Cerebellum (tissue), 4 donors: ENCODE measurements at places on chromosomes 5 and 9. TPM values are rescaled to one million over a fixed set of nuclear protein-coding genes. Genes with fewer than 3 reads are reported as not detected.

DNA sequence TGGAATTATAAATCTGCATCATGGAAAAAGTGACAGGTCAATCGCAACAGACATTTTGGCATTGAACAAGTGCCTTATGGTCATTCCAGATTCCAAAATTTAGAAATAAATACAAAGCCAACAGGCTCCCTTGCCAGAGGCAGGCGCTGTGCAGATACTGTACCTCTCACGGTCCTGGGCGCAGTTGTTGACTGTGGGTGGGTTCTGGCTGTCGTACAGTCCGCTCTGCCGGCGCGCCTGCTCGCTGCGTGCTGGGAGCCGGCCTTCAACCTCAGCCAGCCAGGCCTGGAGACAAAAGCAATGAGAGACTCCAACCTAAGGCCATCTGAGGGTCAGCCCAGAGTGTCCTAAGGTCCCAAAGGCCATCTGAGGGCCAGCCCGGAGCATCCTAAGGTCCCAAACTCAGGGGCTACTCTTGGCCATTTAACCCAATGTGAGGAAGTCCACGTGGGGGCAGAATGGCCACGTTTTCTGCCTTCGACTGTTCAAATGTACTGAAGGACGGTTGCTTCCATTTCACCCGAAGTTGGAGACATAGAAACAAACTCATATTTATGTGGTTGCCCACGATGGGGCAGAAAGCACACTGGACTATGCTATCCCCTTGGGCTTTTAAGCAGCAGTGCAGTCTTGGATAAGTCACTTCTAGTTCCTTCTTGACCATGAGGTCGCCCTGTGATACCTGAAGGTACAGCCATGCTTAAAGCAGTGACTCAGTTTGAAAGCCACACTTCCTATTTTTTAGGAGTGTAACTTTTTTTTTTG is 65.2 kb downstream of the USP20 start:
- peak; percentile 49 for DNase-seq

DNA sequence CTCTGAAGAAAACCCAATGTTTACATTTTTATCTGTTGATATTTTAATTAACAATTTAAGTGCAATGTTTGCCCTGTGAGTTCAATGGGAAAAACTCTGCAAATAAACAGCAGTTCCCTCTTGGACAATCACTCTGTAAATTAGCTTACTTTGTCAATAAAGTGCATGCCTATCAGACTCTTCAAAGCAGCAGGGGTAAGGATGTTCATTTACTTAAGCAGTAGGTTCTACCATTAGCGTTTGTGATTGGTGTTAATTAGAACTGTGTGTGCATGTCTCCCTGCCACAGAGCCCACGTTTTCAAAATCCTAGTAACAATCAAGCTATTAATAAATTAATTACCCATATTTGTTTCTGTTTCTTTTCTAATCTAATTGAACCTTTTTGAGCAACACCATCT is 1921.6 kb upstream of the WWC1 start:
- DNase-seq = no peak

Gene HARS1
- 41.7 TPM for total RNA-seq

- no peak for DNase-seq
These were observed 19.9 kb upstream of the IER5L start for GRCh38 chr9:129197978-129198318.

DNA sequence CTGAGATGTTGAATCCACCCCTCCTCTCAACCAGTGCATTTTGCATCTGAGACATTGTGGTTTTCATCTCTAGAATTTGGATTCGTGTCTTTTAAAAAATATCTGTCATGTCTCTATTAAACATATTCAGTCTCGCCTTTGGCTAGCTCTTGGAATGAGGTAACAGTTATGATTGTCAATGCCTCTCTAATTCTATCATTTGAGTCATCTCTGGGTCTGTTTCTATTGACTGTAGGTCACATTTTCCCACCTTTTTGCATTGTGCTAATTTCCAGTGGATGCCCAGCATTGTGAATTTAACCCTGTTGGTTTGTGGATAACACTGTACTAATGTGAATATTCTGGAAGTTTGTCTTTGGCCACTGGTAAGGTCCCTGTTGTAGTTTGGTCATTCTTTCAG is 8.4 kb upstream of the SLC6A3 start:
- DNase-seq = no peak

DNA sequence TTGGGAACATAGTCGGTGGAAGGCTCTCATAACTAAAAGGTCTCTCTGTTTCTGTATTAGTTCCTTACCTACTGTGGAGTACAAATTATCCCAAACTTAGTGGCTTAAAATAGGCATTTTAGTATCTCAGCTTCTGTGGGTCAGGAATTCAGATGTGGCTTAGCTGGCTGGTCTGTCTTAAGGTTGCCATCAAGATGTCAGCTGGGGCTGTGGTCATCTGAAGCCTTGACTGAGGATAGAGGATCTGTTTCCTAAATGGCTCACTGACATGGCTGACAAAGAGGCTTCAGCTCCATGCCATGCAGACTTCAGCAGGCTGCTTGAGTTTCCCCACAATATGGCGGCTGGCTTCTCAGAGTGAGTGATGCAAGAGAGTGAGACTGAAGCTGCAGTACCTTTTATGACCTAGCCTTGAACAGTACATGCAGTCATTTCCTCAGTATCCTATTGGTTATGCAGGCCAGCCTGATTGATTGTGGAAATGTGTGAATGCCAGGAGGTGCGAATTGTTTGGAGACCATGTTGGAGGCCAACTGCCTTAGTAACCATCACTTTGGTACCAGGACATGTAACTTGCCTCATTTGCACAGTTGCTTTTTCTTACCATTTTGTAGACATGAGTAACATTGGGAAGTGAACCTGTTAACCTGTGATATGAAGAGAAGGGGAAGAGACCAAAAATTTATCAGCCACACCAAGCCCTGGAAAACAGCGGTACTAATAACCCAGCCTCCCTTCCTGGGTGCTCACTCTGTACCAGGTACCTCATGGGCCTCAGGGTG is 152.8 kb upstream of the IER5L start:
- no peak for DNase-seq

Gene RUFY1
- 34.5 TPM for total RNA-seq

- DNase-seq = no peak
These were observed 140.8 kb downstream of the CEP120 start for GRCh38 chr5:123282444-123282843.

DNA sequence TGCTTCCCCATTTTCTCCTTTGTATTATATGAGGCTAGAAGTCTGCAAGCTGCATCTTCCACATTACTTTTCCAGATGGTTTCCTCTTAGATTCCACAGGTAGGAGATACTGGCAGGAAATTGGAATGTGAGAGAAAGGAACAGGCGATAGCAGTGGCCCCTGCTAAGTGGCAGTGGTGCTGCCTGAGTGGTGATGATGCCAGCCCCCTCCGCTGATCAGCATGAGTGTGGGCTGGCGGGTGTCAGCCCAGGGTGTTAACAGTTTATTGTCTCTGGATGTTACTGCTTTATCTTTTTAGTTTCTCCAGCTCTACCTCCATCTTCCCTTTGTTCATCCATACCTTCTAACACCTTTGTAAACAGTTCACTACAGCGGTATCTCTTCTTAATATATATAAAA is 13.2 kb downstream of the PDE8B start:
- DNase-seq = no peak

DNA sequence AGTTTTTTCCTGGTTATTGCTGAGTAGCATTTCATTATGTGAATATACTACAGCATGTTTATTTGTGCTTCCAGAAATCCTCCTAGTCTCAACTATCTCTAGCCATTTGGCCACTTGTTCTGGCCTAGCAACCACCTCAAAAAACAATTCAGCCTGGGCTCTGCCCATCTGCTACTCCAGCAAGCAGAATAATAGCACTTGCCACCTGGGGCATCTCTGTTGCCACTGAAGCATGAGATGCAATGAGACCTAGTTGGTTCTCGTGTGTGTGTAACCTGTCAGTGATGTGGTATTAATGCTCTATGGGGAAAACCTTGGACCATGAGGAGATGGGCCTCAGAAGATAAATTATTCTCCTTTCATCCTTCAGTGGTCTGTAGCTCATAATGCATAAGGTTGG is 129.5 kb downstream of the RNF180 start:
- DNase-seq = peak; percentile 46

DNA sequence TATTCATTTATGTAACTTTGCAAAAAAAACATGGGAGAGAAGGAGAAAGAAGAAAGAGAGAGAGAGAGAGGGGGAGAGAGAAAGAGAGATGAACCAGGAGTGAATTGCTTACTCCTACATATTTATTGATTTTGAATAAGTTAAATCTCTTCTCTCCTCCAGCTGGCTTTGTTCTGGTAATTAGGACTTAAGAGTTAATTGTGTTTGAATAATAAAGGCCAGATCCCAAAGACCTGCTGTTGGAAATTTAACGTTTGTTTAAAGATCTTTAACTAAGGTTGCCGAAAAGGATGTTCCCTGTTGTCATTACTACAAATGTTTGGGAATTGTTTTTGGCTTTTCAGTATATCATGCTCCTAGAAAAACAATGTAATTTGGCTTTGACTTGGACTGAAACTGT is 473.0 kb downstream of the TUSC1 start:
- no peak for DNase-seq

Gene RMRP
- 172,488 TPM for total RNA-seq

Gene TBC1D13
- 8.4 TPM for total RNA-seq

GRCh38 chr5:13664377-13664776 is 280.1 kb downstream of the DNAH5 start:
- DNase-seq = no peak

DNA sequence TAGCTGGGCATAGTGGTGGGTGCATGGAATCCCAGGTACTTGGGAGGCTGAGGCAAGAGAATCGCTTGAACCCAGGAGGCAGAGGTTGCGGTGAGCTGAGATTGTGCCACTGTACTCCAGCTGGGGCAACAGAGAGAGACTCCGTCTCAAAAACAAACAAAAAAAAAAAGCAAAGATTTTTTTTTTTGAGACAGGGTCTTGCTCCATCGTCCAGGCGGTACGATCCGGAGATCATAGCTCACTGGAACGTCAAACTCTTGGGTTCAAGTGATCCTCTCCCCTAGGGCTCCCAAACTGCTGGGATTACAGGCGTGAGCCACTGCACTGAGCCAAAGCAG is 37.6 kb downstream of the ABCA1 start:
- no peak for DNase-seq

DNA sequence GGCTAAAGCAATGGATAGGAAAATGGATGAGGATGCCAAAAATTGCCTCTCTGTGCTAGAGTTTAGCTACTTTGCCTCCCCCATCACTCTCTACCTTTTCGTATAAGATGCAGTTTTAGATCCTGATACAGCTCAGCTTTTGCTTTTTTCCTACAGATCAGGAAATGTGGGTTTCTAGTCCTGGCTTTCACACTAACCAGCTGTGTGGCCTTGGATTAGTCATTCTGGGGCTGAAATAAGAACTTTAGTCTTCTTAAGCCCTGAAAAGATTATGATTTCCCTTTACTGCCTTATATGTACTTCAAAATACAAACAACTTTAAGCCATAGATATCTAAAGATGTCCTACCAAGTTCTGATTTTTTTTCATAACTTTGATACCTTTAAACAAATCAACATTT is 116.4 kb downstream of the BAAT start:
- DNase-seq = no peak

DNA sequence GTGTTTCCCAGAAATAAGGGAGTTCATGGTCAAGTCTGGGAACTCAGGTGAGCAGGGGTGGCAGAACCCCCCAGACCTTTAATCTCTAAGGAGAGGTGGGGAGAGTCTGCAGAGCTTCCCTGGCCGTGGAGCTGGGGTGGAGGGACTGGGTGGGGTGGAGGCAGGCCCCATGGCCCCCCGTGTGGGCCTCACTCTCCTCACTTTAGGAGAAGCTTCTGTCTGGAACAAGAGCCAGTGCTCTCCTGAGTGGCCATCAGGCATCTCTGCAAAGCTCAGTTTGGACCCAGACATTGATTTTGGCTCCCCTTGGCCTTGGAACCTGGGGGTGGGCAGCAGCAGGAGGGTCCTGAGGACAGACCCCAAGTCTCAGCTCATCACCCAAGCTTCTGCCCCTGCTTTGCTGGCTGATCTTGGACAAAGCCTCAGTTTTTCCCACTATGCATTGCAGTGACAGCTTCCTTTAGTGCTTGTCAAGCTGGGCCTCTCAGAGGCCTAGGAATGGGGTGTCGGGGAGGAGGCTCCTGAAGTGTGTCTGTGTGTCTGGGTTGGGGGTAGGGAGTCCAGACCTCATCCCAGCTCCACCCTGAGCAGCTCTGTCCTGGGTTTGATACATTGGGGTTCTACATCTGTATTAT is 3.5 kb upstream of the GBGT1 start:
- no peak for DNase-seq

Gene GRM6
- 0.27 TPM for total RNA-seq

- peak; percentile 24 for DNase-seq
These were observed 545.2 kb downstream of the CSNK1G3 start for GRCh38 chr5:124056991-124057723.

DNA sequence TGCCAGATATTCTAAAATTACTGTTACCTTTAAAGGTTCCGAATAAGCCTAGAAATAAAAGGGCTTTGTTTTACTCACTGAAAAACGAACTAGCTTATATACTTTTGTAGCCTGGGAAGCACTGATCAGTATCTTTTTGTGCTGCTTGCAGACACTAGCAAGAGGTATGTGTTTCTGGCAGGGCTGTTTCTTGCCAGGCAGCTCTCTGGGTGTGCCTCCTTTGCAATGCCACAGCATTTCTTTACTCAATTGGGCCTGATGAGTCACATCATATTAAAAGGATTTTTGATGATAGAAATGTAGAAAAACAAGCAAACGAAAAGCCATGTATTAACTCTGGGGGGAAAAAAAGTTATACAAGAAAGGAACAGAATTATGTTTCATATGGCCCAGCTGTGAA is 35.6 kb downstream of the CD180 start:
- no peak for DNase-seq

Gene KCNV2
- total RNA-seq = not detected

GRCh38 chr9:15509931-15510788 is 610 bp downstream of the PSIP1 start:
- DNase-seq = peak; percentile 74

GRCh38 chr9:133056533-133056932 is 5.2 kb upstream of the CEL start:
- no peak for DNase-seq

Gene CER1
- total RNA-seq = 1.2 TPM

Gene GLRA1
- total RNA-seq = 3.6 TPM

DNA sequence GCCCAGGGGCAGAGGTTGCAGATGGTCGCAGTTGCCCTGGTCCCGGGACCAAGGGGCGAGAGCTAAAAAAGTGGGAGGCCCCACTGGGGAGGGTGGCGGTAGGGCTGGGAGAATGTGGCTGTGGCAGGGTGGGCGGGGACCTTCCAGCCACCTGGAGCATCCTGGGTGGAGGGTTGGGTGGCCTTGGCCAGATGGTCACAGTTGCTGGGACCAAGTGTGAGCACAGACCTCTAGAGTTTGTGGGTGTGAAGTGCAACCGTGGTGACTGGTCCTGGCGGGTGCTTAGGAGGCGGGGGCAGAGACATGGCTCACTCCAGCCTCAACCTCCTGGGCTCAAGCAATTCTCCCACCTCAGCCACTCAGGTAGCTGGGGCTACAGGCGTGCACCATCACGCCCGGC is 5.7 kb upstream of the TRAF2 start:
- no peak for DNase-seq

Gene ZNF169
- 9.8 TPM for total RNA-seq

GRCh38 chr5:112005623-112005930 is 248.6 kb upstream of the NREP start:
- DNase-seq = no peak

DNA sequence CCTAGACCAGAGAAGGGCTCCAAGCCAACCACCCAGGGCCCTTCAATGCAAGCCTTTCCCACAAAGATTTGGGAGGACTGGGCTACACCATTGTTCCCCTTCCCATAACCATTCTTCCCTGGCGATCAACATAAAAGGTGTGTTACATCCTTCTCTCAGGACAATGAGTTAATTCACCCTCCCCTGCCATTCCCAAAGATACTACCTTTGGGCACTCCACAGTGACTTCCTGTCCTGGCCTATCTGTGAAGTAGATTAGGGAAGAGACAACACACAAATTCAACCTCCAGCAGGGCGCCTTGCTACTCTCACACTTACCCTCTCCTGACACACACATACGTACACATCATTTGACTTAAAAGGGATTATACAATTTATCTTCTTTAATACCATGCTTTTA is 23.2 kb upstream of the IL17B start:
- no peak for DNase-seq
